ENCODE measurements at places on chromosomes 5 and 9.

- H3K36me3 ChIP-seq, result no peaks in the 10 kb centered on the region
- no peaks in the 10 kb centered on the region for H3K27me3 ChIP-seq
- no peak overlapping the region for H3K27ac ChIP-seq
- DNase-seq, result no peak
- H3K4me1 ChIP-seq, result no peaks in the 10 kb centered on the region
These were observed 69.6 kb downstream of the ADAMTSL1 start for GRCh38 chr9:18543406-18544192.

- no peaks in the 10 kb centered on the region for H3K4me1 ChIP-seq
- H3K27ac ChIP-seq, result no peak overlapping the region
- H3K4me3 ChIP-seq, result no peak overlapping the region
- no peaks in the 10 kb centered on the region for H3K36me3 ChIP-seq
- no peaks in the 10 kb centered on the region for H3K27me3 ChIP-seq
- DNase-seq, result no peak
These were observed 427.8 kb downstream of the ZNF608 start for GRCh38 chr5:124318661-124319060.

GRCh38 chr9:75064307-75065025, 23.5 kb downstream of the NMRK1 start:
- H3K4me3 ChIP-seq, result no peak overlapping the region
- no peaks in the 10 kb centered on the region for H3K27me3 ChIP-seq
- no peaks in the 10 kb centered on the region for H3K36me3 ChIP-seq
- no peaks in the 10 kb centered on the region for H3K4me1 ChIP-seq
- no peak for DNase-seq

DNA sequence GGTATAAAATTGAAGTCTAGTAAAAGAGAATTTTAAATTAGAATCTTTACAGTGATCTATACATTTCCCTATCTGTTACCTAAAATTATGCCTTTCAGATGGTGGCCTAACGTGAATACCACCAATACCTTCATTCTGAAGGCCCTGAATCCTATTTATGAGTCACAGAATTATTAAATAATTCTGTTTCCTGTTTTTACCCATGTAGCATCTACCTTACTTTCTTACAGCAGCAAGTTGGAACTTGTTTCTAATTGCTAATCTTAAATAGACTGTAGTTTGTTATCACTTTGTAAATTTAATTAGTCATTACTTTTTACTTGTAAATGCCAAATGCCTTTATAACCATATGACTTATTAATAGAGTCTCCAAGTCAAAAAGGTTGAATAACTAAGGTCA, 135.0 kb downstream of the PDE4D start:
- H3K4me3 ChIP-seq, result no peak overlapping the region
- no peak for DNase-seq
- no peaks in the 10 kb centered on the region for H3K27me3 ChIP-seq
- no peaks in the 10 kb centered on the region for H3K4me1 ChIP-seq
- no peak overlapping the region for H3K27ac ChIP-seq
- no peaks in the 10 kb centered on the region for H3K36me3 ChIP-seq

DNA sequence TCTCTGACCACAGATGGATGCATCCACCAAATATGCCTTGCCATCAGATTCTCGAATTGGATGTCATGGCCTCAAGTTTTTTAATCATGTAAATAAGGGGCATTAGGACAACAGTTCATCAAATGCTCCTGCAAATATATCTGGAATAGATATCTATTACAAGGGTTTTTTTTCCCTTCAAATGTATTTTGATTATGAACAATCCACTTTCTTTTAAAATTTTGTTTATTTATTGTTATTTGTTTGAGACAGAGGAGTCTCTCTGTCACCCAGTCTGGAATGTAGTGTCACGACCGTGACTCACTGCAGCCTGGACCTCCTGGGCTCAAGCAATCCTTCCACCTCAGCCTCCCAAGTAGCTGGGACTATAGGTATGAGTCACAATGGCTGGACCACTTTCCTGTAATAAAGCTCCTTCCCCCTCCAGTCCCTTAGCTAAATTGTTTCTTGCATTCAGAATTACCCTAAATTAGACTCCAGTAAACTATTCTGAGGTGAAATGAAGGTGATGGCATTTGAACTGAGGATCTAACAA, 1412.1 kb downstream of the EFNA5 start:
- peaks cover 5% of the 10 kb centered on the region for H3K36me3 ChIP-seq
- no peak for DNase-seq
- peaks cover 5% of the 10 kb centered on the region for H3K4me1 ChIP-seq
- no peak overlapping the region for H3K27ac ChIP-seq
- H3K27me3 ChIP-seq, result no peaks in the 10 kb centered on the region

DNA sequence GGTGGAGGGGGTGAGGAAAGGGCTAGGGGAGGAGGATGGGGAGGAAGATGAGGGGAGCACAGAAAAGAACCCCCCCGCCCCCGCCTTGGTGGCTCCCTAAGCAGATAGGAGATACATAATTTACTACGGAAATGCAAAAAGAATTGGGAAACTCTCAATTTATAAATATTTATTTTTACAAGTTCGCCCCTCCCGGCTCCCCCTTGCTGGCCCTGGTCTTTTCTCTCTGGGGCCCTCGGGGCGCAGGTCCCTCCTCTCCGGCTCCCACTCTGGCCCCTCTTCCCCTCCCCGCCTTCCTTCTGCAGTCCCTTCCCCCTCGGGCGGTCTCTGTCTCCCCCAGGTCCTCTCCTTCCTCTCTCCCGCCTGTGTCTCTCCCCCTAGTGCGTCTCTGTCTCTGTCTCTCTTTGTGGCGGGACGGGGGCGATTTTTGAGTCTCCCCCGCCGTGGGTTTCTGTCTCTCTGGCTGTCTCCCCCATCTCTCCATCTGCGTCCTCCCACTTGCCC, 173.6 kb upstream of the IER5L start:
- H3K4me1 ChIP-seq, result peaks cover 19% of the 10 kb centered on the region
- no peak for DNase-seq
- H3K27me3 ChIP-seq, result no peaks in the 10 kb centered on the region
- H3K4me3 ChIP-seq, result peak overlapping the region; percentile 62

DNA sequence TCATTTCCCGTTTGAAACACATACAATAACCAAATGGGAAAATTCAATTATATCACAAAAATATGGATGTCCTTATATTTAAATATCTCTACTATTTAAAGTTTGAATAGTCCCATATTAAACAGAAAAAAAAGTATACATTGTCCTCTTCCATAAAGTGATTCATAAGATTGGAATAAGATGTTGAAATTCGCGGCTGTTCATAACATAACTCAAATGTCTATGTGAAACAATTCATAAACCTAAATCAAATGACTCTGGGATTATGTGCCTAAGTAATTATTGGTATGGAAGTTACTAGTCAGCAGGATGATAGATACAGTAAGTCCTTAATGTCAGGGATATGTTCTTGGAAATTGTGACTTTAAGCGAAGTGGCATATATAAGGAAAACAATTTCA, 3.9 kb upstream of the EFNA5 start:
- no peak for DNase-seq
- H3K27ac ChIP-seq, result no peak overlapping the region
- no peaks in the 10 kb centered on the region for H3K27me3 ChIP-seq
- no peaks in the 10 kb centered on the region for H3K36me3 ChIP-seq
- H3K4me3 ChIP-seq, result no peak overlapping the region

DNA sequence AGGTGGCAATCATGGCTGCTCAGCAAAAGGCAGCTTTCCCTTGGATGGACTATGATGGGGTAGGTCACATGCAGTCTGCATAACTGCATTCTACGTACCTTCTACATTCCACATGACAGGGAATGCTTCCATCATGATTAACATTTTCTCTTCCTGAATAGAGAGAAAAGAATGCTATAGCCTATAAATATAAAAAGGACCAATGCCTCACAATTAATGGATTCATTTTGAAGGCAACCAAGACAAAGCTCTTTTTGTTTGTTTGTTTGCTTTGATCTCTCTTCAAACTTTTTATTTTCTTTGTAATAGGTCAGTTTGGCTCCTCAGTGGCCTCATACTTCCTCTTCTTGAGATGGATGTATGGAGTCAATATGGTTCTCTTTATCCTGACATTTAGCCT, 201.3 kb downstream of the ALDH1A1 start:
- DNase-seq, result no peak
- H3K4me3 ChIP-seq, result no peak overlapping the region
- H3K27ac ChIP-seq, result no peak overlapping the region
- no peaks in the 10 kb centered on the region for H3K27me3 ChIP-seq
- H3K36me3 ChIP-seq, result no peaks in the 10 kb centered on the region

DNA sequence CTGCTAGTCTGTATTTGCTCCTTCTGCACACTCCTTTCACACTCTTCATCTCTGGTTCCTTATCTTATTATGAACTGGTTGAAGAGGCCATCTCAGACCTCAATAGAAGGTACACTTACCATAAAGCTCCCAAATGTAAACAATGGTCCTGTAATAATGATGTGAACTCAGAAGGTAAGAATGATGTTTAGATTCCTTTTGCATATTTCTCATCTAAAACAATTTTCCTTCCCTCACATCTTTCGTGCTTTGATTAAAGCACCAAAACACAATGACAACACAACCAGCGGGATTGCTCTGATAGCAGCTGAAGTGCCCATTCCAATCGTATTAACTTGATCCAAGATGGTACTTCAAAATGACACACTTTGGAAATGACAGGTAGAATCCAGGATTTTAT, 34.3 kb downstream of the NFIB start:
- no peak overlapping the region for H3K27ac ChIP-seq
- H3K4me1 ChIP-seq, result peaks cover 10% of the 10 kb centered on the region
- no peaks in the 10 kb centered on the region for H3K27me3 ChIP-seq
- no peak for DNase-seq
- no peaks in the 10 kb centered on the region for H3K36me3 ChIP-seq

- peaks cover 31% of the 10 kb centered on the region for H3K4me1 ChIP-seq
- peaks cover 35% of the 10 kb centered on the region for H3K36me3 ChIP-seq
- DNase-seq, result no peak
- no peaks in the 10 kb centered on the region for H3K27me3 ChIP-seq
These were observed 1.2 kb downstream of the NSD1 start for GRCh38 chr5:177134697-177135225.

DNA sequence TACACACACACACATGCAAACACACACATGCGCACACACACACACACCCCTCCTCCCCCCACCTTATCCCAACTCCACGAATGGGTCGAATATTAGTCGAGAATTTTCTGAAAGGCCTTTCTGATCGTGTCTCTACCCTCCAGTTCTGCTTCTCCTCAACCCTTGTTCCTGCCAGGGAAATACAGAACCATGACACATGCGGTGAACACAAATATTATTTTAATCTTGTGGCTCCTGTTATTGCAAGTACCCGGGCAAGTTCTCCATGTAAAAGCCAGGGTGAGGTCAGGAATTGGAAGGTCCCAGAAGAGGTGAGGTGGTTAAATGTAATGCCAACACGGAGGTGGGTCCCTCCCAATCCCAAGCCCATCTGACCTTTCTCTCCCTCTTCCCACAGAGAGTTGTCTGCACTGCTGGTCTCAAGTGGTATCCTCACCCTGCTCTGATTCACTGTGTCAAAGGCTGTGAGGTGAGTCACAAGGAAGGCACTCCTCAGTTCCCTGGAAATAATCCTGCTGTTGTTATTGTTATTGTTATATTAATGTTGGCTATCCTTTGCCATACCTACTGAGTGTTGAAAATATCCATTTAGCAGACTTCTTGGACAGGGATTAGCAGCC, 223.7 kb downstream of the PAPPA start:
- no peak for DNase-seq
- H3K27ac ChIP-seq, result no peak overlapping the region
- H3K36me3 ChIP-seq, result no peaks in the 10 kb centered on the region
- no peaks in the 10 kb centered on the region for H3K27me3 ChIP-seq

GRCh38 chr5:126594748-126595485, at the start of gene ALDH7A1:
Gene ALDH7A1 (minus strand): TSS chr5:126595219. CDS start chr5:126595198, 21 bp downstream.
- H3K27ac ChIP-seq, result peak within 1 kb of the TSS; percentile 89
- no peaks in the 10 kb centered on the region for H3K27me3 ChIP-seq
- H3K4me1 ChIP-seq, result no peaks in the 10 kb centered on the region
- peak; percentile 88 for DNase-seq
- peak within 1 kb of the TSS; percentile 79 for H3K4me3 ChIP-seq

DNA sequence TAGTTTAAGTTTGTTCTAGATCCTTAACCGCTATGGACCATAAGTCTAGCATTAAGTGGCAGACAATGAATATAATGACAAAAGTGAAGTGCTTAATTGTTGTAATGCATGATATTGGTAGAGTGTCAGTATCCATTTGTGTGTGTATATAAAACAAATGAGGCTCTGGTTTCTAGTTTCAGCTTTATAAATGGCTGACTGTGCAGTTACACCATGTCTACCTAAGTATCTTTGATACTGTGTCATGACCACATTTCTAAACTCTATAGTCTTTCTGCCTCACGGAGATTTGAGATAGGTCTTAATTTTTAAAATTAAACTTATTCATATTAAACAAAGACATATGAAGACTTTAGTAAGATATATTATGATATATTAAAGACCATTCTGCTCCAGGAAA, 92.0 kb downstream of the SPEF2 start:
- H3K36me3 ChIP-seq, result no peaks in the 10 kb centered on the region
- DNase-seq, result no peak
- H3K27me3 ChIP-seq, result no peaks in the 10 kb centered on the region
- no peak overlapping the region for H3K27ac ChIP-seq

GRCh38 chr9:134950386-134951210, 32.9 kb upstream of the FCN1 start:
- no peaks in the 10 kb centered on the region for H3K4me1 ChIP-seq
- H3K27me3 ChIP-seq, result no peaks in the 10 kb centered on the region
- H3K27ac ChIP-seq, result no peak overlapping the region
- H3K4me3 ChIP-seq, result no peak overlapping the region
- DNase-seq, result no peak
- no peaks in the 10 kb centered on the region for H3K36me3 ChIP-seq

GRCh38 chr5:143896966-143897365, 85.0 kb downstream of the HMHB1 start:
- no peak overlapping the region for H3K4me3 ChIP-seq
- DNase-seq, result no peak
- peaks cover 2% of the 10 kb centered on the region for H3K4me1 ChIP-seq
- H3K27ac ChIP-seq, result no peak overlapping the region

GRCh38 chr9:132896906-132897305, 18.2 kb downstream of the SPACA9 start:
- H3K4me1 ChIP-seq, result no peaks in the 10 kb centered on the region
- no peak overlapping the region for H3K4me3 ChIP-seq
- no peak for DNase-seq
- H3K27me3 ChIP-seq, result no peaks in the 10 kb centered on the region

DNA sequence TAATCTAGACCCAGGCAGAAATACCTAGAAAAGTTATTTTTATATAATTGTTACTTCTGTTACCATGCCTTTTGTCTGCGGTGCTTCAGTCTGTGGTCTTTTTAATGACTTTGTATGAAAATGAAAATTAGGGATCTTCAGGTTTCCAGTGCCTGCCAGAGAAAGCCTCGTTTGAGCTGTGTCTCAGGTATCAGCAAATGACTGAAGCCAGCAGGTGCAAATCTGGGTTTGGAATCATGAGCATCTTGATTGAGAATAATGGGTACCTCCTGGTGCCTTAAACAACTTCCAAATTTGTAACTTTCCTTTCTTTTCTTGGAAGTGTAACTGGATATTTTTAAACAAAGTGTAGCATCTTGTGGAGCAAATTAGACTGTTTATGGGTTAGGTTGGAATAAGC, 4.3 kb downstream of the ZBTB34 start:
- H3K27ac ChIP-seq, result no peak overlapping the region
- peaks cover 16% of the 10 kb centered on the region for H3K36me3 ChIP-seq
- H3K4me1 ChIP-seq, result peaks cover 3% of the 10 kb centered on the region
- no peaks in the 10 kb centered on the region for H3K27me3 ChIP-seq
- DNase-seq, result no peak
- no peak overlapping the region for H3K4me3 ChIP-seq
